ENCODE measurements at places on chromosomes 16 and 17. TPM values are rescaled to one million over a fixed set of nuclear protein-coding genes. Genes with fewer than 3 reads are reported as not detected.

DNA sequence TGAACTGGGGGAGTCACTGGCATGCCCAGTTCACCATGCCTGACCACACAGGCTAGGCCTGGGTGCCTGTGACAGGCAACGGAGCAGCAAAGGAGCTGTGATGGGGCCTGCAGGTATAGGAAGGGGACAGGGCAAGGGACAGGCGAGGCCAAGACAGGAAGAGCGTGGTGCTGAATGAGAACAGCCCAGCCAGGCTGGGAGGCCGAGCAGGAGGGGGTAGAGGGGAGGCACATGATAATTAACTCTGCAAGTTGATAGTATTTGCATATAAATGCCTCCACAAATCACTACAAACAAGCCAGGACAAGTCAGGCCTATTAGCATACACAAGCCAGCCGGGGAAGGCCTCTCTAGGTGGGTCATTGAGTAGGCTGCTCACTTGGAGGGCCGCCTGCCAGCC, 7.8 kb downstream of the ZFHX3 start:
- DNase-seq: no peak

GRCh38 chr16:3874242-3874641, 6.3 kb downstream of the CREBBP start:
- DNase-seq: no peak

DNA sequence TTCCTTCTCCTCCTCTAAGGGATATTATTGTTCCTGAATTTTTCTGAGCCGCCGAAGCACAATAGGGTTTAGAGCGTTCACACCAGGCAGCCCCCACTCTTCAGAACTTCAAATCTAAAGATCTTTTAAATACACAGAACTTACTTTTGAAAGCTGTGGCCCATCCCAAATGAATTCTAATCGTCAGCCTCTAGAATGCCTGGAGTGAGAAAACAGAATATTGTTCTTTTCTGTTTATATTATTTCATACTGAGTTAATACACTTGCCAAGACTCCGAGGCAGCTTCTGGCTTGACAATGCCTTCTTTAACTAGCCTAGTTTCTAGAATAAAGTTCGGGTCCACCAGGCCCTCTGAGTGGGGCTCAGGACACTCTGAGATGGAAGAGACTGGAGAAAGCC, 405.6 kb downstream of the WWOX start:
- DNase-seq: no peak

GRCh38 chr16:7373776-7374175, 41.1 kb downstream of the RBFOX1 start:
- DNase-seq: no peak

DNA sequence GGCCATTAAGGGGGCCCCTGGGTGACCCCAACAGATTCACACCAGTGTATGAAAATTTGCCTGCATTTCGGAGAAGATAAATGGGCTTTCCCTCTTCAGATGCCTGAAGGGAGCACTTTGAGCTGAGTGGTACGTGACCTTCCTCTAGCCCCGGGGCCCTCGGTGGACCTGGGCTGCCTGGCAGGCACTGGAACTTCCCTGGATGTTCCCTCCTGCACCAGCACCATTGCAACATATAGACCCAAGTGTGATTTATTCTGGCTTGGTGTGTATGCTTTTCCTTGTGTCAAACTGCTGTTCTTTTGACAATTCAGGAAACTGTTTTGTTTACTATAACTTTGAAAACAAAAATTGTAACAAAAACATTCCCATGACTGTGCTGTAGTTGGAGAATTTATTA, 93.8 kb downstream of the TNFRSF13B start:
- DNase-seq: no peak

The FBXO39 gene
- not detected for total RNA-seq

The ERN2 gene
- not detected for total RNA-seq

The NLRC3 gene
- not detected for total RNA-seq

All from PC-3 (cell line).